ENCODE measurements at places on chromosomes 7 and 10.

- peak; percentile 22 for DNase-seq
Measured at GRCh38 chr7:106812027-106812643, 52.9 kb upstream of the PIK3CG start.

GRCh38 chr10:132522521-132523411 lies 14.8 kb upstream of the INPP5A start:
- peak; percentile 12 for DNase-seq

DNA sequence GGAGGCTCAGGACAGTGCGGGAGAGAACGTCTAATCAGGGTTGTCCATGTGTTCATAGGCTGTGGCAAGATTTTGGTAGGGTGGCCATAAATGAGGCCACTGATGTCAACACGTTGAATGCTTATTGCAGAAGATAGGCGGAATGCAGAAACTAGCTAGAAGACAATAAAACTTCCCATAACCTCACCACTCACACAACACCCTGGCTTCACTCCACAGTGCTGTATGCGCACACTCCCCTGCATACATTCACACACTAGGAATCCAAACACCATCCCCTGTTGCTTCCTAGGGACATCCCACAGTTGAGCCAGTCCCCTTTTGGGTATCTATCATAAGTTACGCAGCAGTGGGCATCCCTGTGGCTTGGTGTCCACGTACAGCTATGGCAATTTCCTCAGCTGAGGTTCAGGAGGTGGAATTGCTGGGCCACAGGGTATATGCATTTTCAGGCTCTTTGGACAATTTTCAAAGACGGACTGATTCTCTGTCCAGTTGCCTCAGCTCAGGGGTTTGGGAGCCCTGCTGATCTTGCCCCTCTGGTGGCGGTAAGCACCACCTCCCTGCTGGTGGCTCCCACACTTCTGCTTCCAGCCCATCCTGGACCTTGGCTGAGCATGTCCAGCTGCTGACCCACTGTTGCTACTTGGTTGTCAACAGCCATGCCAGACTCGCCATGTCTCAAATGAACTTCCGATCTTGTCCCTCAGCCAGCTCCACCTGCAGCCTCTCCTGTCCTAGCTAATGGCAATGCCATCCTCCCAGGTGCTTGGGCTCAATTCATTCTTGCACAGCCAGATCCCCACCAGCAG lies 36.4 kb downstream of the CDH23 start:
- no peak for DNase-seq

- no peak for DNase-seq
Measured at GRCh38 chr7:135942614-135943013, 34.5 kb downstream of the MTPN start.

DNA sequence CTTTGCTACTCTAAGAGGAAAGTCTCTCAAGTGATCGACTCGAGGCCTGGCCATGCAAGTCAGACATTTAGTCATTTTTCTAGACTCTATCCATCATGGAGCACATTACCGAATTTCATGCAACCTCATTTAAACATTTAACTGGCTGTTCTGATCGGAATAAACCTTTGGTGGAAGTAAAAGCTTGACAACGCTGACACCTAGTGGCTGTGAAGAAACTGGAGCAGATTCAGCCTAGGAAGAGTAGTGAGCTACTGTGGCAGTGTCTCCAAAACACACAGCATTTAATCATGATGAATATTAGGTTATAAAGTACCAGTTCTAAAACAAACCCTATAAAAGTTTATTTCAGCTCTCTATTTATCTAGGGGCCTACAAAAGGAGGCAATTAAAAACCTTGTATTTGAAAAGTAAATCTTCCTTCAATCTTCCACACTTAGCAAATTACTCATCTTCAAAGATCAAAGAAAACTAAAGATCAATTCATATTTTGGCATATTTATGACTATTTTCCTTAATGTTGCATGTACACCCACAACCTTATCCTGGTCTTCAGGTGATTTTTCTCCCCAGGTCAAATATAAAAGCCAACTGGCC lies 175.0 kb downstream of the CTNNA3 start:
- no peak for DNase-seq

DNA sequence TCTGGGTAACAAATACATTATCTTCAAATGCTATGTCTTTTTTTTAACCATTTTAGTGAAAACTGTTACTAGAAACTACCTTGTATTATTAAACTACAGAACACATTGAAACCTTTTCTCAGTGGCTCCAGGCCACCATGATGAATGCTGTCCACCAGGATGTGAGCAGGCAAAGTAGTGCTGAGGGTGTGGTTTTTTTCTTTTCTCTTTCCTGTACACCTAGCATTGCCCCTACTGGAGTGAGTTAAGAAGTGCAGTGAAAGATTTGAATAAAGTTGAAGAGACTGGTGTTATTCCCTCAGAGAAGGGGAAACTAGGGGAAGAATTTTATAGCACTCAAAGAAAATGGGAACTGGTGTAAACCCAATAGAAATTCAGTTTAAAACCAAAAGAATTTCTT lies 120.0 kb upstream of the SAMD8 start:
- DNase-seq: no peak

- DNase-seq: peak; percentile 39
Measured at GRCh38 chr7:99407872-99408378, 472 bp downstream of the PDAP1 start.

GRCh38 chr10:101144053-101144452 lies 13.0 kb downstream of the TLX1 start:
- no peak for DNase-seq

GRCh38 chr10:15781381-15781960 lies 61.7 kb upstream of the ITGA8 start:
- no peak for DNase-seq

DNA sequence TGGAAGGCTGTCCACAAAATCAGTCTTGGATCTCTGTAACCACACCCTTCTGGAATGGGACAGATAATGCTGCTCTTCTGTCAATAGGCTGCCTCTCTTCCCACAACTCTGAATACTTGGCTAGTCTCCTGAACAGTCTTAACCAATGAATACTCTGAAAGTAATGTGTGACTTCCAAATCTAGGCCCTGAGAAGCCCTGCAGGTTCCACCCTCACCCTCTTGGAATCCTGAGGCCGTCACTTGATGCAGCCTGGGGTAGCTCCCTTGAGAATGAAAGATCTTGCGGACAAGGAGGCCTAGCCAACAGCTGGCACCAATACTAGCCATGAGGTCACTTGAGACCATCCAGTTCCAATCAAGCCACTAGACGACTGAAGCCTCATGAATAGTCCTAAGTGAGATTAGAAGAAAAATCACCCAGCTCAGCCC lies 109.2 kb downstream of the ARHGAP12 start:
- peak; percentile 31 for DNase-seq

DNA sequence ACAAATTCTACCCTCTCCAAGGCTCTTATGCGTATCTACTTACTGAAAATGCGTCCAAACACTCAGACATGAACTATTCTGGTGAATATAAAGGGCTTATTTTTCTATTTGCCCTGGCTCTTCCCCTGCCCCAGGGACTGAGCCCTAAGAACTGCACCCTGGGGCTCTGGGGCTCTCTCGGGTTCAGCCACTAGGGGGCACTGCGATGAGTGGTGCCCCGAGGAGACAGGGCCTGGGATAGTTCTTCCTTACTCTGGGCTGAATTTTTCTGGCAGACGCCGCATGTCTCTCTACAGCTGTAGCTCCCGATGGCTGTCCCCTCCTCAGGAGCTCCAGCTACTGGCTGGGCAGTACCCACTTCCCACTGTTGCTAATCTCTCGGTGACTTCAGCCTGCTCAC lies 30.8 kb upstream of the GSDME start:
- DNase-seq: no peak

GRCh38 chr7:95865716-95866371 lies 93.5 kb downstream of the DYNC1I1 start:
- DNase-seq: no peak

GRCh38 chr10:129131457-129132132 lies 335.4 kb upstream of the MGMT start:
- DNase-seq: no peak

GRCh38 chr10:116133634-116134033 lies 139.4 kb downstream of the GFRA1 start:
- no peak for DNase-seq

DNA sequence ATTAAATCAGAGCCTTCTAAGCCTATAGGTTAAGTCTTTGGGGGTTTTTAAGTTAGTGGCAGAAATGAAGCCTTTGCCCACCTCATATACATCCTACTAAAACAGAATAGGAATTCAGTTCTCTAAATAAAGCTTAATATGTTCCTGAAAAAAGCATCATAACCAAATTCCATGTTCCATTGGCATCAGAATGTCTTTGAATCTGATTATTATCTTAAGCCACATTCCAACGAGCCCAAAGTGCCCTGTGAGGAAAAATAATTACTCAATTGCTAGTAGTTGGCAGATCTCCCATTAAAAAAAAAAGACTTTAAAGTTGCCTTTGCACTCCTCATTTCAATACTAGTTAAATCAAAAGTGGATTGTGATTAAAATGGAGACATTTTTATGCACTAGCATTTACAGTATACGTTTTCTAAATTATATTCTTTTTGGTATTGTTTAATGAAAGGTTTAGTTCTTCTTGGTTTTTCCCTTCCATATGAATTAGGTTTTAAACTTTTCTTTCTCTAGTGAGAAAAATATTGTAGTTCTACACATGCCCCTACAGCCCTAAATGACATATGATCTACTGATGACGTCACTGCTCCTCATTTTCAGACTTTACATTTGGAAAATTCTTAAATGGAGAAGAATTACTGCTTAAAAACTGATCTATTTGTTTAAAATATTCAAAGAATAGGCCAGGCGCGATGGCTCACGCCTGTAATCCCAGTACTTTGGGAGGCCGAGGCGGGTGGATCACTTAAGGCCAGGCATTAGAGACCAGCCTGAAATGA lies 54.3 kb upstream of the CABCOCO1 start:
- DNase-seq: no peak

- DNase-seq: no peak
Measured at GRCh38 chr10:84493951-84494848, 165.8 kb downstream of the CCSER2 start.

- DNase-seq: no peak
Measured at GRCh38 chr10:4538016-4538415, 288.0 kb upstream of the AKR1E2 start.

DNA sequence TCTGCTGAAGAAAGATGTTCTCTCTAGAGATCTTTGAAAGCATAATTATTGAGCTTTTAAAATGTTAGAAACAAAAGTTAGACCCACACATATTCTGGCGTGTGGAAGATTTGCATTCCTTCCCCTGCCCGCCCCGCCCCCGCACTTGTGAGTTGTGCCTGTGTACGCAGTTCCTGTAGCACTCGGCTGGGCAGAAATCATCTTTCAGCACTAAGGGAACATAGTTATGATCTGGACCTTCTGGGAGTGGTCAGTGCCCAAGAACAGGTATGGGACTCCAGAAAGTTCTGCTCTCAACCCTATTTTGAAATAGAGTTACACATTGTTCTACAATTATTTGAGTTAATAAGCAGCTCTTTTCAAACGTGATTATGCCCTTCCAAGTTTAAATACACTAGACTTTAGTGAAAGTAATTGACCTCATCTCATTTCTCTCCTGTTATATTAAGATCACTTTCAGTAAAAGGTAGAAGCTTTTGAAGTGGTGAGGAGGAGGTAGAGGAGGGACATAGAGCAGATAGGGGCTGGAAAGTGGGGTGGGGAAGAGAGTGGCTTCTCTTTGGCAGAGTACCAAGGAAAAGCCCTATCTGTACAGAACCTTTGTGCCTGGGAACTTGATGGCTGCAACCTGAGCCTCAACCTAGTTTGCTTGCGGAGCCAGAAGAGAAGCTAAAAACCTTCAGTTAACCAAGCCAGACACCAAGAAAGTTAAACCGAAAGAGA lies 5.7 kb downstream of the BLVRA start:
- peak; percentile 47 for DNase-seq

DNA sequence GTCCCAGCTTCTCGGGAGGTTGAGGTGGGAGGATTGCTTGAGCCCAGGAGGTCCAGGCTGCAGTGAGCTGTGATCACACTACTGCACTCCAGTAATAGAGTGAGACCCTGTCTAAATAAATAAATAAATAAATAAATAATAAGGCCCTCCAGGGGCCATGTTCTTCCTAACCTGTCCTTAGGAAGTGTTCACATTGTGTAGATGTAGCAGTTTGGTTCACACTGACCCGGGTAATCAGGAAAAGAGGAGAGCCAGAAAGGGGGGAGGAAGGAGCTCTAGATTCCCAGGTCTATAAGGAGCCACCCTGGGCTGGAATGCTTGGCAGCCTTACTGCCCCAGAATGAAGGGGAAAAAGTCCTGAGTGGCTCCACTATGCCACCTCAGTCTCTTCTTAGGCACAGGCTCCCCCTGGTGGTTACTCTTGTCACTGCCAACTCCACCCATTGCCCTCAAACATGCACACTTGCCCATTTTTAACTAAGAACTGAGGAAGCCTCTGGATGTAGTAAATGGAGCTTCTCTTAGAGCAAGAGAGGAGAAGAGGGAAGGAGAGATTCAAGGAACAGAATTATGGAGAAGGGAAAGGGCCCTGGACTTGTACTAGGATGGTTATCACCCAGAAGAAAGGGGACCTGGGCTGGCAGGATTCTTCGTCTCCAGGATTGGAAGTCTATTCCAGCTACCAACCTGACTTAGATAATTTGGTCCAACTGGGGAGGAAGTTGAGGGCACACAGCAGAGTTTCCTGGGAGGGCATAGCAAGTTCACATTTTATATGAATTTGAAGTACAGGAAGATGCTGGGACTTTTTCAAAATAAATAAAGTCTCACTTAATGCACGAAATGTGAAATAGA lies 7.8 kb downstream of the HPS6 start:
- peak; percentile 79 for DNase-seq

GRCh38 chr10:128664729-128665128 lies 538.5 kb upstream of the MKI67 start:
- no peak for DNase-seq

DNA sequence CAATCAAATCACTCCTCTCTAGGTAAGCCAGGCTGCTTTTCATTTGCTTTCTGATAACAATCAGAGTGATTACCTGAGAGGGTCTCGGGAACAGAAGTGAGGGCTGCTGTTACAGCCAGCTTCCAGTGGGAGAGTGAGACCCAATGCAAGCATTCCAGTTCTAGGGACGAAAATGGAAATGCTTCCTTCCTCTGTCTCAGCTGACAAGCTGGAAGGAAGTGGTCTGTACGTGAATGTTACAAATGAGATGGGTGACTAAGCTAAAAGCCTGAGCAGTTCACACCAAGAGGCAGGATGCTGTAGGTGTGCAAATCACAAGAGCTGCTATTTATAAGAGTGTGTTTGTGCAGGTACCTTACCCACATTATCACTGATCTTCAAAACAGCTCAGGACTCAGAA lies 772.4 kb downstream of the GRID1 start:
- no peak for DNase-seq

GRCh38 chr10:47363781-47364180 lies 15.6 kb downstream of the RBP3 start:
- no peak for DNase-seq

DNA sequence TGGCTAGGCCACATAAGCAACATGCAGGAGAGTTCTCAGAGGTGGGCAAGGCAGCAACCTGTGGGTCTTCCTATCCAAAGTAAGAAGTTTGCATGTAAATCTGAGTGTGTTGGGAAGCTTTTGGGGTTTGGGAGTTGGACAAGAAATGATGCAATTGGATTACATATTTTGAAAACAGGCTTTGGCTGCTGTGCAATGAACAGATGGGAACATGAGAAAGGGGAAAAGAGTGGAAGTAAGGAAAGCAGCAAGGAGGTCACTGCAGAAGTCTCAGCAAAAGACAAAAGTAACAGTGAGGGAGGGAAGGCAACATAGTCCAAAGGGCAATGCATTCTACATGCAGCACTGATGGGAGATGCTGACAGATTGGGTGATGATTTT lies 61.1 kb upstream of the C10orf90 start:
- no peak for DNase-seq

Measured in left ventricle myocardium inferior (tissue), 1 donor.